ENCODE measurements at places on chromosomes 16 and 17.

- DNase-seq: no peak
Observed at GRCh38 chr17:29566473-29567303, at the start of gene ABHD15. TSS of gene ABHD15 (minus strand) at chr17:29567037. CDS start at chr17:29566966, 71 bp downstream.

DNA sequence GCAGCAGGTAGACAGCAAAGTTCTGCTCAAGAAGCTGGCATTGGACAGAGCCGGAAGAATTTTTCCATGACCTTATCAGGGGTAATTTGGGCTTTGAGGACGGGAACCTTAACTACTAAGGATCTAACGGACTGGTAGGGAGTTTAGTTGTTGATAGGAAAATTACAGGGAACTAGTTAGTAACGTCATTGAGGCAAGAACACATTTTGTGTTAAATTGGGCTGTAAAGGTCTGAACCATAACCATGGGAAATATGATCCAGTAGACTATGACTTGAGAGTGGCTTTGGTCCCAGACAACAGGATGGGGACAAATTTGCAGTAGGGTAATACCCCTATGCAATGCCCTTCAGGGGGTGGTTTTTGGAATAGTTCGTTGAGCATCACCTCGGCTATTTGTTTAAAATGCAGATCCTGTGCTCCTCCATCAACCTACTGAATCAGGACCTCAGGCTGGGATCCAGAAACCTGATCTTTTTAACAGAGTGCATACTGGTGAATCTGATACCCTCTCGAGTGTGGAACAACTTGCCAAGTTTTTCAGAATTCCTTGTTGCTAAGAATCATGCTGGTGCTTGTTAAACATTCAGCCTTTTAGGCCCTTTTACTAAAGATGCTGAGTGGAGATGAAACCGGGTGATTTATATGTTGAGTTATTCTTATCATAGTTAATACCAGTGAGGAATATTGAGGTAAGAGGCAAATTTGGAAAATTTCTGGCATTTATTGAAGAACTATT lies 255.1 kb downstream of the MAP2K6 start:
- no peak for DNase-seq

DNA sequence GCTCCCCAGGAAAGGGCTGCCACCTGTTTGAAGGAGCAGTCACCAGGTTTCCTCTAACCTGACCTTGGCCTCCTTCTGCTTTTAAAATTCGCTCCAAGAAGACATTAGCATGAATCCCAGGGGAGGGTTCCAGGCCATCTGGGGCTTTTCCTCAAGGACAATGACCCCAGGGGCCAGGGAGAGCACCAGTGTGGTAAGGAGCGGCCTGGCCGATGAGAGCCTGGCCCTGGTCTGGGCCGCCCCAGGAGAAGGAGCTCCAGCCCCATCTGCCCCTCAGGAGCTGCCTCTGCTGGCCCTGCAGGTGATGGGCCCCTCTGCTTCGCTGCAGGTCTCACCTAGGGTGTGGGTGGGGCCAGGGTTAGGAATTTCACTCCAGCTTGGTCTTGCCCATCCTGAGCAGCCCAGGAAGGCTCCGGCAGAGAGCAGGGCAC lies 209.2 kb upstream of the TNRC6C start:
- no peak for DNase-seq

- no peak for DNase-seq
Observed at GRCh38 chr16:75239542-75240122, 11.8 kb downstream of the BCAR1 start.

DNA sequence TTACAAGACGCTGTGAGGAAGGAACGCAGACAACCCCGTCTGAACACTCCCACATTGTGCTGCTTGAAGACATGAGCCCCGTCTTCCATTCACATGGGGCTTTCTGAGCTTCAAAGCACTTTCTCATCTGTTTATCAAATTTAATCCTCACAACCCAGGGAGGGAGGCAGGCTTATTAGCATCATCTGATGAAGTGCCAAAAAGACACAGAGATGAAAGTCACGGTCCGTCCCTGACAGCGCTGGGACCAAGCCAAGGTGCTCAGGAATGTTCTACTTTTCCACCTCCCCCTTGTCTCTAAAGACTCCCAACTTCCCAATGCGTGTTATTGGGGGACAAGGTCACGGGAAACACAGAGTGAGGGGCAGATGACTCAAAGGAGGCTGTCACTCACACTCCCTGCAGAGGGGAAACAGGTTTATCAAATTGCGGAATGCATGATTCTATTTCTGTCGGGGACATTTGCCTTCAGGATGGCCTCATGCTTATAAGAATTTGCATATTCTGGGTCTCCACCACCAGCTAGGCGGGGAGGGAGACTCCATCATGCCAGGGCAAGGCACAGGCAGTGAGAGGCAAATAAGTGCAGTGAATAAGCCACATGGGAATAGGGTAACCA lies 10.7 kb downstream of the XYLT1 start:
- no peak for DNase-seq

- peak; percentile 57 for DNase-seq
Observed at GRCh38 chr17:81926451-81927151, 934 bp downstream of the MAFG start.

DNA sequence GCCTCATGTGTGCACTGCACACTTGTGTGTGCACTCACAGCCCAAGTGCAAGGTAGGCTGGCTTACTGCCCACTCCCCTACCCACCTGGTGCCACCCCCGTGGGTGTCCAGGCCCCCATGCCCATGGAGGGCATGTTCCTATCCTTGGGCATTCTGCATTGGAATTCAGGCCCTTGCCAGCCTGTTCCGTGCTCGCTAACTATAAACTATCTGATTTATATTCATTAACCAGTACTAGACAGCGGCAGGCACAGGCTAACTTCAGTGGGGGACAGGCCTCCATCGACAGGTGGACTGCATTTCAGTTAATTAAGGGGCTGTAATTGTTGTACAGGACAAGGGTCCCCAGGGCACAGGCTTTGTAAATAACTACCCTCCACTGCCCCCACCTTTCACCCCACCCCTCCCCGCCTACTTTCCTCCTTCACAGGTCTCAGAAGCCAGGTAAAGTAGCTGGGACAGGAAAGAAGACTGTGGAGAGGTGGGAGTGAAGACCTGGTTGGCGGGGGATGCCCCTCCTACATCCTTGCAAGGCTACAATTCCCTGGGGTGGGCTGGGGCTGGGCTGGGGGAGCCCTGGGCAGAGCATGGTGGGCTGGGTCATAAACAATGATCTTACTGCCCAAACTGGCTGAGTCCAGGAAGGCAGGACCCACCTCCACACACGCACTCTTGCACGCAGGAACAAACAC lies 119.0 kb upstream of the LHX1 start:
- no peak for DNase-seq

DNA sequence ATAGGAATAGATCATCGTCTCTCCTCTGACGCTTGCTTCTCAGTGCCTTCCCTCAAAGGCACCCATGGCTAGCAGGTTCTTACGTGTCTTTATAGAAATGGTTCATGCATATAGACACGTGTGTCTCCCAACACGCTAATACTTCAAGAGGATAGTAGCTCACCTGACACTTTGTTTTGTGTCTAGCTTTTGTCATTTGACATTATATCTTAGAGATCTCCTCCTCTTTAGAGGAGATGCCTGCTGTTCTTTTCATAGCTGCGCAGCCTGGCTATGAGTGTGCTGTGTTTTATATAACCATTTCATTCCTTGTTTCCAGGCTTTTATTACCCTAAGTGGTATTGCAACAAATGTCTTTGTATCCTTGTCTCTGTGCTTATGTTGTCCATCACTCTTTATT lies 411.7 kb downstream of the CPPED1 start:
- DNase-seq: no peak

DNA sequence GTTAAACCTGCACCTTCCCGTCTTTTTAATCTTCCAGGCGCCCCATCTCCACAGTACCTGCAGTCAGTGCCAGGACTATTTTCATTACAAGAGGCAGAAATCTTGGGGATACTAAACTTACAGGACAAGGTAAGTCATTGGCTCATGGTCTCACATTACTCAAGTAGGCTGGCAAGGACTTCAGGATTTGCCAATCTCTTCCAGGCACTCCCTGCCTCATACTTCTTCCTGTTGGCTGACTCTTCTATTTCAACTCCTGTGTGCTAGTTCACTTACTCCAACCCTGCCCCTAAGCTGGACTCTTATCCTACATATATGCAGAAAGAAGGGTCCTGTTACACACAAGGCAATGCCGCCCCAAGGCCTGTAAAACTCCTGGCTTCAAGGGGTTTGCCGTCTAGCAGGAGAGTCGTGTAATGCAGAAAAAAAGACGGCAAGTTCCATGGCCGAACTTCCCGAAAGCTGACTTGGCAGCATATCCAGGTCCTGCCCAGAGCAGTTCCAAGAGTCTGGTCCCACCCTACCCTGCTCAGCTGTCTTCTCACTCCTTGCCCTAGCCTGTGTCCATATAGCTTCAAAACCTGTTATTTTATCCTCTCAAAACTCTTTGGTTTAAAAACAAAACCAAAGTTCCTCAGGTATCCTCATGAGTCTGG lies 14.8 kb downstream of the ERN1 start:
- DNase-seq: no peak

- no peak for DNase-seq
Observed at GRCh38 chr17:77881545-77881944, 77.0 kb upstream of the TNRC6C start.

DNA sequence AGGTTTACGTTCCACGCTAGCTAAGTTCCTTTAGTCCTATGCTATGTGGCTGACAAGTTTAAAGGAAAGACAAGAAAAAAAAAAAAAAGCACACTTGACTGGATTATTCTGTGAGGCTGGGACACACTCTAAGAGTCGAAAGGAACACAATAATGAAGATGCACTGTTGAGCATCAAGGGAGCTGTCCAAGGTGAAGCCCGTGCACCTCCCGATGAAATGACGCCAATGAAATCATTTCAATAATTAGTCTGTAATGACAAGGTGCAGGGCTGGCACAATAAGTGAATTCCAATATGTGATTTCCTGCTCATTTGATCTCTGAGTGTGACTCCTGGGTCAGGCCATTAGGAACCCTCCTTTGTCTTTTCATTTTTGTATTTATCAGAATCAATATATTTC lies 232.9 kb downstream of the CDH13 start:
- DNase-seq: no peak

- DNase-seq: no peak
Observed at GRCh38 chr16:22621586-22622155, 111.0 kb downstream of the NPIPB5 start.

DNA sequence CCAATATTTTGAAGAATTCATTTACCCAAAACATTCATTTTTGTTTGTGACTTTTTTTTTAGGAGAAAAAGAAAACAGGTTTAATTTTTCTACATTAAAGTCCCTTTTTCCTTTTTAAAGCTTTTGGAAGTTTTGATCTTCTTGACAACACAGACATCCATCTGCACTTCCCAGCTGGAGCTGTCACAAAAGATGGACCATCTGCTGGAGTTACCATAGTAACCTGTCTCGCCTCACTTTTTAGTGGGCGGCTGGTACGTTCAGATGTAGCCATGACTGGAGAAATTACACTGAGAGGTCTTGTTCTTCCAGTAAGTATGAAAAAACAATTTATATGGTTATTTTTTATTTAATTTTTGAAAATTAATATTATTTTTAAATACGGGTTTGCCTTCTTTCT lies 37.2 kb downstream of the SIAH1 start:
- DNase-seq: no peak

GRCh38 chr17:77420804-77421629 lies 280.2 kb downstream of the SEC14L1 start:
- DNase-seq: no peak

- DNase-seq: peak; percentile 9
Observed at GRCh38 chr16:87956365-87957231, 5.4 kb downstream of the BANP start.

GRCh38 chr16:74725651-74726455 lies 25.2 kb upstream of the MLKL start:
- no peak for DNase-seq

DNA sequence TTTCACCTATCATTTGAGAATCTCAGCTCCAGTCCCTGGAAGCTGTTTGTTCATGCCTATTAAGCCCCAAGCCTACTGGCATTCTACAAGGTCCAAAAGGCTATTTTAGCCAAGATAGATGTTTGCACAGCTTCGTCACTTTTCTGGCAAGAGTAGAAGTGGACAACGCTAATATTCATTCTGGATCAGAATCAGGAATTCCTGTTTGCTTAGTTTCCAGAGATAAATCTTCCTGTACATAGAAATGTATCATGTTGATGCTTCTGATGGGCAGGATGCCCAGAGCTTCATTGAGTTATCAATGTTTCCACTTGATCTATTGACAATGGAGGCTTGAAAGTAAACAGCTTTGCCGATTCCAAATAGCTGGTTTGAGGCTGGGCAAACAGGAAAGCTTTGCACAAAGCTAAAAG lies 260.7 kb upstream of the CA10 start:
- DNase-seq: no peak

- DNase-seq: no peak
Observed at GRCh38 chr17:82948081-82948511, 108.3 kb upstream of the ZNF750 start.

GRCh38 chr16:87897521-87898505 lies 28.5 kb upstream of the SLC7A5 start:
- no peak for DNase-seq

- DNase-seq: no peak
Observed at GRCh38 chr16:56946767-56947603, 14.8 kb upstream of the CETP start.

GRCh38 chr17:69574257-69575197 lies 160.0 kb downstream of the MAP2K6 start:
- no peak for DNase-seq

GRCh38 chr17:50153650-50154575 lies 3.4 kb upstream of the PPP1R9B start:
- no peak for DNase-seq

DNA sequence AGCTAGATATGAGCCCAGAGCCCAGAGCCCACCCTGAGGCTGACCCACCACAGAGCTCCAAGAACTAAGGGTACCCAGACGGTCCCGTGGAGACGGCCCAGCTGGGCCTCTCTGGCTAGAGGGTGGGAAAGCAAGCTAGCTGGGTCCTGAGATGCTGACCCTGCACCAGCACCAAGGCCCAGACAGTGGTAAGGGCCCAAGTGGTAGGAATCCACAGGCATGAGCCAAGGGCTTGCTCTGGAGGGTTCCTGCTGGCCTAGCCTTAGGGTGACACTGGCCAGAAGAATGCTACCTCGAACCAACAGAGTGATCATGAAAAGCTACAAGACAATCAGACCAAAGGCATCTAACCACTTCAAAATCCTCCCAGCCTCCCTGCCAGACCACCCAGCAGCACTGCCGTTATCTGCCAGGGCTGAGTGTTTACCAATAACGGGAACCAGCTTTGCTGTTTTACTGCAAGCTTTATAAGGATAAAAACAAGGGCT lies 13.2 kb downstream of the HIC1 start:
- DNase-seq: no peak

- DNase-seq: no peak
Observed at GRCh38 chr16:88202207-88202745, 180.5 kb upstream of the ZNF469 start.

DNA sequence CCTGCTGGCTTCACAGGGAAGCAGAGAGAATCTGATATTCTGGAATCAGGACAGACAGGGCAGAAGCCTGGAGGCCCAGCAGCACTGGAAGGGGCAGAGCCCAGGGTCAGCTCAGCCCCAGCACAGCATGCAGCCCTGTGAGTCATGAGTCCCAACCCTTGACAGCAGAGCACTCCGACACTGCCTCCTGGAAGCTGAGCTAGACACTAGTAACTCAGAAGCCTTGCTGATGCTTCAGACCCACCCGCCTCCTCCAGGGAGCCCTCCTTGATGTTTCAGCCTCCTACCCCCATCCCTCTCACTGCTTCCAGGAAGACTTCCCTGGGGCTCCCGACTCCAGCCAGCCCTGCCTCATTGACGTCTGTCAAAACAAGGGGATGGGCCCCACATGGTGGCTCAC lies 6.9 kb downstream of the CAMKK1 start:
- DNase-seq: no peak

All from amniotic stem cell (primary cell).